Inflammatory macrophage (primary cell): ENCODE measurements at places on chromosomes 7 and 10.

DNA sequence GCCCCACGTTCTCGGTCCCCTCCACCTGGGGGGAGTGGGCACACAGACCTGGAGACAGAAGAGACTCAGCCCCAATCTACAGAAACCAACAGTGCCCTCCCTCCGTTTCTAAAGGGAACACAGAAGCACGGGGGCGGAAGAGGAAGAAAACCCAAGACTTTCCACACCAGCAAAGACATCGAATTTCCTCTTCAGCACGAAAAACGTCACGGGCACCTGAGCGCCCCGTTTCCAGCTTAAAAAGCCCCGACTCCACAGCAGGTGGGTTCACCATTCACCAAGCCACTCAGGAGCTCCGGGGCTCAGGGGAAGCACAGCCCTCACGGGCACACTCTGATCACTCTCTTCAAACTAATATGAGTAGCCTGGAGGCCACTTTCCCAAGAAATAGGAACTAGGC is 19.6 kb downstream of the NUDT1 start:
- peak; percentile 65 for DNase-seq

DNA sequence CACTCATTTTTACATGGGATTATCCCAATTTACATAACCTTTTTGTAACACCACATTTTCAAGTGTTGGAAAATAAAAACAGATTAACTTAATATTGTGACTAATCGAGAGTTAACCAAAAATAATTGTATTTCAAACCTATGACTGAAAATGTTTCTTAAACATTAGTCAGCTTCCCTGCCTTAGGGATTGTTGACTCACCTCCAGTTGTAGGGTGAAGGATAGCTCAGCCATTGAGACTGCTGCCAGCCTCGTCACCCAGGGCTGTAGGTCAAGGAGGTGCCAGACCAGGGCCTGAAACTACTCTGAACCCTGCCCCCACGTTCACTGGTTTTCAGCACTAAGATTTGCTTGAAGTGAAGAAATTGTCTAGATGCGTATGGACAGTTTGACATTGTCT is 351.2 kb downstream of the GFRA1 start:
- DNase-seq = no peak

- DNase-seq = peak; percentile 50
These were observed at the start of gene TNS3 for GRCh38 chr7:47581804-47582763. TNS3 (minus strand) TSS chr7:47582111; CDS start chr7:47439636, 142,475 bp downstream.

GRCh38 chr10:21705828-21706176 is 171.8 kb downstream of the MLLT10 start:
- no peak for DNase-seq

- DNase-seq = no peak
These were observed 14.0 kb downstream of the C10orf105 start for GRCh38 chr10:71705582-71705981.

GRCh38 chr10:72981882-72982529 is 27.4 kb upstream of the PLA2G12B start:
- DNase-seq = no peak

DNA sequence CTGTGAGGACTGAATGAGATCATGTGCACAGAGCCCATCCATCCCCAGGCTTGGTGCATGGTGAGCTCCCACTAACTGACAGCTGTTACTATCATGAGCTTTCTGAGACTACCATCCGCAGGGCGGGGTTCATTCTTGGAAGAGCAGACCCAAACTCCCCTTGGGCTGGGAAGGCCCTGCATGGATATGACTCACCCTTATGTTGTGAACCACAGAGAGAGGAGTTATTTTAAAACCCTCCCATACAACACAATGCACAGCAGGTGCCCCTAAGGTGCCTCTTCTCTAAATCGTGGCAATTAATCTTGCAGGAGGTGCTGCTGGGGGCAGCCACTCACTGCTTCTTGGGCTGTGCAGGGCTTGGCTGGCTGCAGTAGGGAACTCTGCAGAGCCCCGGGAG is 219.1 kb downstream of the GFRA1 start:
- DNase-seq = no peak

- DNase-seq = no peak
These were observed 42.1 kb downstream of the TMEM178B start for GRCh38 chr7:141115965-141116364.

- no peak for DNase-seq
These were observed 416.9 kb downstream of the THSD7A start for GRCh38 chr7:11415101-11415500.

GRCh38 chr10:36191009-36191408 is 548.9 kb upstream of the FZD8 start:
- DNase-seq = no peak

GRCh38 chr10:99993701-99994689 is 15.8 kb downstream of the DNMBP start:
- peak; percentile 81 for DNase-seq

GRCh38 chr10:77458986-77459590 is 178.5 kb downstream of the KCNMA1 start:
- DNase-seq = no peak

DNA sequence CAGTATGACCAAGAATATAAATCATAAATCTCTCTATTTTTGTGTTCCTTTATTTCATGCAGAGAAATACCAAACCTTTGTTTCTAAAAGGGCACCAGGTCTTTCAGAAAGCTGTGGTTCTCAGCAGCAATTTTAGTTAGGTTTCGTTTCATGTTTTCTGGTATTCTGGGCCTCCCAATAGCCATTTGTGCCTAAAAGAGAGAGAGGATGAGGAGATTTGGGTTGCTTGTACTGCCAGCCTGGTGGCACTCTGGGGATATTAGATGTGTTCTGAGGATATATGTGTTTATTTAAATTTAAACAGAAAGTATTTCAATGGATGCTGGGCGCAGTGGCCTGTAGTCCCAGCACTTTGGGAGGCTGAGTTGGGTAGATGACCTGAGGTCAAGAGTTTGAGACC is 471.7 kb downstream of the AUTS2 start:
- no peak for DNase-seq

DNA sequence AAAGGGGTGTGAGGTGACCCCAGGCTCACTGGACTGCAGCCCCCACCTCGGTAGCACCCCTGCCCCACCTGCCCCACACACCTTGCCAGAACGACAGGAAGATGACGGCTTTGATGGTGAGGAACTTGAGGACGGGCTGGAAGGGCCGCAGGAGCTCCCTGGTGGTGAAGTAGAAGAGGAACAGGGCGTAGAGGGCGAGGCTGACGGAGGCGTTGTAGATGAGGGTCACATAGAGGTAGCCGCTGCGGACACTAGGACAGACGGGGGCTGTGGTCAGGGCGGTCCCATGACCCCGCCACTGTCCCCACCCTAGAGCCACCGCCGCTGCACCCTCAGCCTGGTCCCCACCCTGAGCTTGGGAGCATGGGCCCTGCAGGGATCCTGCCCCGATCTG is 7.6 kb downstream of the TMEM184A start:
- peak; percentile 32 for DNase-seq

GRCh38 chr7:81516898-81517297 is 252.9 kb downstream of the HGF start:
- no peak for DNase-seq

GRCh38 chr10:59873896-59874295 is 32.5 kb downstream of the CCDC6 start:
- no peak for DNase-seq

DNA sequence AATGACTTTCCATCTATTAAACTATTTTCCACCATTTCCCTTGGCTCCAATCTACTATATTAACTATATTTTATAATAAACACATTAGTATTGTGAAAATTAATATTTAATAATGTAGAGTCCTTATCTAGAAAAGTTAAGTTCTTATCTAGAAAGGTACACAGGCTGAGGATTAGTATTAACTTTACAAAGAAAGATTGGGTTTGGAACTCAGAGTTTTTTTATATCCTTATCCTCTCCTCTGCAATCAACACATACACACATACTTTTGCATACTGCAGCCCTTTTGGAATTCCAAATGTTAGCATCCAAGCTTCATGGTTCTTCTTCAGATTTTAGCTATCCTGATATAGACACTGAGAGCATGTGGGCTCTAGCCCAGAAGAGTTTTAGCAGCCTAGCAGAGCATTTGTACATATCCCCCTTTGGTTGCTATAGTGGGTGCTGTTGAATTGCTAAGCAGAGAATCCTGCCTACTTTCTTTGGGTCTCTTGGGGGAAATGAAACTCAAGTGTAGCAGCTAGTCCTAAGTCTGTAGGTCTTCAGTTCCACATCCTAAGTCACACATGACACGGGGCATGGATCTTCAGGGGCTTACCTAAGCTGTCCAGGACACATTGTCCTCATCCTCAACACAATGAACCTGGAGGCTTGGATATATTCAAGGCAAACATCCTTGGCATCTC is 874.6 kb downstream of the LRMDA start:
- DNase-seq = peak; percentile 49

- no peak for DNase-seq
These were observed 33.7 kb downstream of the RAB18 start for GRCh38 chr10:27537787-27538186.

DNA sequence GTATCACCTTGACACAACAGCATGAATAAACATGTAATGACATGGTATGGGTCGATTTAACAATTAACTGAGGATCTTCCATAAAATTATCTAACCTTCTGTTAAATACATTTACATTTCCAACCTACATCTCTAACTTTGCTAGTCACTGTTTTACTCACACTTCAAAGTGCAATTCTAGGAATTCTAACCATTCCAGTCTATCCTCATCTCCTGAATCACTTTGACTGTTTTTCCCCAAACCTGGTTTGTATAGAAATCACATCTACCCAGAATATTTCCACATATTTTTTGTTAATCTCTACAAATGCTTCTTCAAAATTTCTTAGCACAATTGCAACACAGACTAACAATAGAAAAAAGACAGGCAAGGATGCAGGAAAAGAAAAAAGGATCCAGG is 6.2 kb downstream of the ABI1 start:
- no peak for DNase-seq

GRCh38 chr7:22607180-22607579 is 107.2 kb upstream of the STEAP1B start:
- no peak for DNase-seq

- no peak for DNase-seq
These were observed 7.1 kb upstream of the MUC3A start for GRCh38 chr7:100942045-100942774.

DNA sequence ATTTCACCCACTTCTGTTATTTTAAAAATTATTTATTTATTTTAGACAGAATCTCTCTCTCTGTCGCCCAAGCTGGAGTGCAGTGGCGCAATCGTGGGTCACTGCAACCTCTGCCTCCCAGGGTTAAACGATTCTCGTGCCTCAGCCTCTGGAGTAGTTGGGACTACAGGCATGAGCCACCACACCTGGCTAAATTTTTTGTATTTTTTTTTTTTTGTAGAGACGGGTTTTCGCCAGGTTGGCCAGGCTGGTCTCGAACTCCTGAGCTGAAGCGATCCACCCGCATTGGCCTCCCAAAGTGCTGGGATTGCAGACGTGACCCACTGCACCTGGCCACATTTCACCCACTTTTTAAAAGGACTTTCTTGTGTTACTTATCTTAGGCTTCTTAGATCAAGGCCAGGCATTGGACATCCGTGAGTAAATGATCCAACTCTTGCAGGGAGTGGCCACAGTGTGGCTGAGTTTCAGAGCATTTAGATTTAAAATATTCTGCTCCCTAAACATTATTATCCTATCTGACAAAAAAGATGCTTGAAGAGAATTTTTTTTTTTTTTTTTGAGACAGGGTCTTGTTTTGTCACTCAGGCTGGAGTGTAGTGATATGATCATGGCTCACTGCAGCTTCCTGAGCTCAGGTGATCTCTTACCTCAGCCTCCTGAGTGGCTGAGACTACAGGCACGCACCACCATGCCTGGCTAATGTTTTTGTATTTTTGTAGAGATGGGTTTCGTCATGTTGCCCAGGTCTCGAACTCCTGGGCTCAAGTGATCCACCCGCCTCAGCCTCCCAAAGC is 14.4 kb downstream of the SNX10 start:
- DNase-seq = no peak

- DNase-seq = no peak
These were observed 151.5 kb downstream of the KIF20B start for GRCh38 chr10:89852872-89853271.

DNA sequence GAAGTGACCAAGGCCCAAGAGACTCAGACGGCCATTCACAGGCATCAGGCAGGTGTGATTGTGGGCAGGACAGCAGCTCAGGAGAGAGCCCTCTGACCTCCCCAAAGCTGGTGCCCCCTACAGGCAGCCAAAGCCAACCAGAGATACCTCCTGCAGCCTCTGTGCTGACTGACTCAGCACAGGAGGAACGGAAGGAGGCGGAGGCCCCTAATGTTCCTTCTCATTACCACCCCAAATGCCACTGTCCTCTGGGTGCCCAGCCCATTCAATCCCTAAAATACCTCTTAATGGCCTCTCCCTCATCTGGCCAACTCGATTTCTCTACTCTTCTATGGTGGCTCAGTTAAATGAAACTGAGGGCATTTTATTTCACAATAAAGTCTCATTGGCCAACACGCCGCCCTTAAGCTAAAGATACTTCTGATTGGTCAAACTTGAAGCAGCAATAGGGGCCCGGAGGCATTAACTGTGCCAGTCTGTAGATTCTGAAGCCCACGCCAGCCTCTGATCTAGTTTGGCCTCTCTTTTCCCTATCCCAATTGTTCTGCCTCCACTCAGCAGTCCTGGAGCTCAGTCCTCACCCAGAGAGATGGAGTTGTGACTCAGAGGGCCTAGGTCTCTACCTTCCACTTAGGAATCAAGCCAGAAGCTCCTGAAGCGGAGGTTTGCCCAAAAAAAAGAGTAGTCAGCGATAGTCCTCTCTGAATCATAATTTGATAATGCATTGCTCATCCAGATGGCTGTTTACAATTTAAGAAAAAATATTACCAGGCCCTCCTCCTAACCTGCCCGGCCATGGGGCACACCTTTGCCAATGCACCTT is 1.2 kb downstream of the CYREN start:
- peak; percentile 64 for DNase-seq

DNA sequence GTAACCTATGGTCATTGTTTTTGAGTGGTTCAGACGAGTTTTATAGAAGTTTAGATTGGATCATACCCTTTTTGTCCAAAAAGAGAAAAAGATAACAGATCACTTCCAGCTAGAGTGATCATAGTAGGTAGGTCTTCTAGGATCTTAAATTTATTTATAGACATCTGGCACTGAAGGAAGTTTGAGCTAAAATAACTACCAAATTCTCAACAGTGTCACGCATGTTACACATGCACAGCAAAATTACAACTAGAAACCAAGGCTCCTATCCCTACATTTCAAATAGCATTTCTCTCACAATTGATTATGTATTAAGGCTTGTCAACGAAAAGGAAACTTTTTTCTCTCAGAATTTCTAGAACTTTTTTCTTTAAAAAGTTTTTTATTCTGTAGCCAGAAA is 2.3 kb downstream of the CALU start:
- DNase-seq = no peak

GRCh38 chr7:26420422-26421019 is 128.9 kb downstream of the SNX10 start:
- DNase-seq = peak; percentile 28
